ENCODE measurements at places on chromosomes 13 and 19.

DNA sequence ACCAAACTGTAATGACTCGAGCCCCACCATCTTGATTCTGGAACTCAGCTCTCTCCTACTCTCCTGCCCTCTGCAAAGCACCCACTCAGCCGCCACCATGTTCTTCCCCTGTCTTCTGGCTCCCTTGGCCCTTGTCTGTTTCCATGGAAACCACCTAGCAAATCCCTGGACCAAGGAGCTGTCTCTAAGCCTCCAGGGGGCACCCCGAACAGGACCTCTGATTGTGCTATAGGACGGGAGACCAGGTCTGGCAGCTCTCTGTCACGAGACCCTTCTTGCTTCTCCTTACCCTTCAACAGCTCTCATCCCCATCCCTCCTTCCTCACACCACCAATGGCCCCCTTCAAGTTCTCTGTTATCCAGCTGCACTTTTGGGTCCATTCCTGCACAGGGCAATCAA is 277.7 kb upstream of the ZNF507 start:
- DNase-seq = no peak

DNA sequence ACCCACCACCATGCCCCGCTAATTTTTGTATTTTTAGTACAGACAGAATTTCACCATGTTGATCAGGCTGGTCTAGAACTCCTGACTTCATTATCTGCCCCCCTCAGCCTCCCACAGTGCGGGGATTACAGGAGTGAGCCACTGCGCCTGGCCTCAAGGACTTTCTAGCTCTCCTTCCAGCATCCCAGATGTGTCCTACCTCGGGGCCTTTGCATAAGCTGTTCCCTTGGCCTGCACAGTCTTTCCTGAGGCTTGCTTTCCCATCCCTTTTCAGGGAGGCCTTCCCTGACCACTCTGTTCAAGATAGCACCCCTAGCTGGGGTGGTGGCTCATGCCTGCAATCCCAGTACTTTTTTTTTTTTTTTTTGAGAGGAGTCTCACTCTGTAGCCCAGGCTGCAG is 14.3 kb upstream of the BCAM start:
- DNase-seq = no peak

- no peak for DNase-seq
Observed at GRCh38 chr13:101811284-101811839, 358.9 kb downstream of the ITGBL1 start.

- DNase-seq = no peak
Observed at GRCh38 chr19:2653710-2654707, 48.5 kb downstream of the GNG7 start.

- peak; percentile 81 for DNase-seq
Observed at GRCh38 chr19:11963566-11964355, 1.1 kb upstream of the ZNF763 start.

DNA sequence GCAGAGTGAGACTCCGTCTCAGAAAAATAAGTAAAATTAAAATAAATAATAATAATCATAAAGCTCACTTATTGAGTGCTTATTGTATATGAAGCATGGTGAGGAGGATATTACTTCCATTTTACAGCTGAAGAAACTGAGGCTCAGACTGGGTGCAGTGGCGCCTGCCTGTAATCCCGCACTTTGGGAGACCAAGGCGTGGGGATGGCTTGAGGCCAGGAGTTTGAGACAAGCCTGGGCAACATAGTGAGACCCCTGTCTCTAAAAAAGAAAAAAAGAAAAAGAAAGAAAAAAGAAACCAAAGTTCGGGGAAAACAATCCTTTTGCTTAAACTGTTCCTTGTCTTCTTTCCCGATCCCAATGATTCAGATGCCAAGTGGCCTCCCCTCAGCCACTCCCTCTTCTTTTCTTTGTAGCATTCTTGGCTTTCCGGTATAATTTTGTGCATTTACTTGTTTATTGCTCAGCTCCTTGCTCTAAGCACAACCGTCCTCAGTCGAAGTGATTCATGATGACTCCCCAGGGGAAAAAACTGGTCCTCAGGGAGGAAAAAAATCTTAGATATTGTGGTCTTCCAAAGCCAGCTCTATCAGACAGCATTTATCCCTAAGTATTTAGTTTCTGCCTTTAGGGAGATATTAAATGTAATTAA is 965 bp upstream of the EIF3G start:
- no peak for DNase-seq

DNA sequence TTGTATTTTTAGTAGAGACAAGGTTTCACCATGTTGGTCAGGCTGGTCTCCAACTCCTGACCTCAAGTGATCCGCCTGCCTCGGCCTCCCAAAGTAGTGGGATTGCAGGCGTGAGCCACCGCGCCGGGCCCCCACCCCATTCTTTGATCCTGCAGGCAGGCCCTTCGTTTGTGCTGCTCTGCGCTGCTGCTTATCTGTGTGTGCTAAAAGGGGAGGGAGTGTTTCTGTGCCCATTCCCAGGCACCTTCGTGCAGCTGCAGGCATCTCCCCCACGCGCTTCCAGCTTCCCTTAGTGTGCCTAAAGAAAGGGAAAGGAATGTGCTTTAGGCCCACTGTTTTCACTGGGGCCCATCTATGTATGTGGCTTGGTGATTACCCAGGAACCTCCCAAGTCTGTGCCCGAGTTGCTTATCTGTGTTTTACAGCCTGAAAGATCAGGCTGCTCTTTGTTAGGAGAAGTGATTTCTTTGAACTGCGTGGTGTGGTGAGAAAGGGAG is 27.2 kb downstream of the EPN1 start:
- no peak for DNase-seq

GRCh38 chr13:113351514-113352026 is 12.4 kb downstream of the GRTP1 start:
- no peak for DNase-seq

DNA sequence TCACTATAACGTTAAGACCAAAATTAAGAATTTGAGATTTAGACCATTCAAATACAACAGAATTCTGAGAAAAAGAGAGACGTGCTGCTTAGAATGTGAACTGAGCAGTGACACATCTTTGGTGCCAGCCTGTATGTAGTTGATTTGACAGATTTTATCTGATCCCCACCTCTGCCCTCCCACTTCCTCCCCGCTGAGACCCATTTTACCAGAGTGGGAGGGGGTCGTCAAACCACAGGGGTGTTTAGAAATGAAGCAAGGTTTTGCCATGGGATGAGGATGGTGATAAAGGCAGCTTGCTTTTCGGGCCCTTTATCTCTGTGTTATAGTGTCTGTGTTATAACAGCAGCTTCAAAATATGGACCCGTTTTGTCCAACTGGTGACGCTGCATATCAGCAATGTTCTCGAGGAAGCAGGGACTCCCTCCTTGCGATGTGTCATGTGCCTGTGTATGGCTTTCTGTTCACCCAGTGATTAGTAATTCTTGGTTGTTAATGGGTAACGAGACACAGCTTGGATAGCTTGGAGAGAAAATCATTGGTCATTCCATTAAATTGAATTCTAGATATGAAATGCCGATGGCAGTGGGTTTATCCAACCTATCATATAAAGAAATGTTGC is 125.0 kb downstream of the HS6ST3 start:
- DNase-seq = no peak

GRCh38 chr13:23140492-23140891 is 40.3 kb upstream of the SGCG start:
- DNase-seq = no peak

DNA sequence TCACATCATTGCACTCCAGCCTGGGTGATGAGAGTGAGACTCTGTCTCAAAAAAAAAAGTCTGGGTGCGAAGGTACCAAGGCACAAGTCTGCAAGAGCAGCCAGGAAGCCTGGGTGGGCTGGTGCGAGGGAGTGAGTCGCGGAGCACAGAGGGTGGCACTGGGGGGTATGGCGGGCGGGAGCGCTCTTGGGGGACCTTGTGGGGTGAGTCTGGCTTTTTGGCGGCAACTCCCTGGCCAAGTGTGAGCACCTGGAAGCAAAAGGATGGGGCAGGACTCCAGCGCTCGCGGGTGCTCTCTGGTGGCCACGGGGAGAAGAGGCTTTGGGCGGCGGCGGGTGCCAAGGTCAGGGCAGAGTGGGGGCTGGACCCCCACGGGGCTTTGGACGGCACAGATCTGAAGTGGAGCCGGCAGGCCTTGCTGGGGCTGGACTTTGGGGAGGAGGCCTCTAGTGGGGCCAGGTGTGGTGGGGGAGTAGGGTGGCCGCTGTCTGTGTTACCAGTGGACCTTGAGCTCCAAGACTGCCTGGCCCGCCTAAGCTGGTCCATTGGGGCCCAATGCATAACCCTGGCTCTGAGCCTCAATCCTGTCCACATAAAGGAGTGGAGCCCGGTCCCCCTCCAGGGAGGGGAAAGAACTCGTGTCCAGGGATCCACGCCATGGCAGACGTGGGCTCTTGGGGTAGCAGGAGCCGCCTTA is 1.6 kb downstream of the P2RY11 start:
- no peak for DNase-seq

GRCh38 chr13:97353927-97354675 is 79.9 kb upstream of the RAP2A start:
- DNase-seq = no peak

DNA sequence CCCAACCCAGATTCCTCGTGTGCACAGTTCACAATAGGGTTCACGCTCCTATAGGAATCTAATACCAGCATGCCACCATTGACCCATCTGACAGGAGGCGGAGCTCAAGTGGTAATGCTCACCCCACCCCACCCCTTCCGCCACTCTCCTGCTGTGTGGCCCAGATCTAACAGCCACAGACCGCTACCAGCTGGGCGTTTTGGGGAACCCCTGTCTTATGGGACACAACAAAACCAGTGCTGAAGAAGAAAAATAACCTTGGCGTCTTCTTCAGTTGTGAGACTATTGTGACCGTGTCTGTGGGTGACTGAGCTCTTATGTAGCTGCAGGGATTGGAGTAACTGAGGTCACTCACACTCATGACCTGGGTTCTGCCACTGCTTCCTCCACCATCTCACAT is 5.2 kb upstream of the OR10H1 start:
- DNase-seq = no peak

DNA sequence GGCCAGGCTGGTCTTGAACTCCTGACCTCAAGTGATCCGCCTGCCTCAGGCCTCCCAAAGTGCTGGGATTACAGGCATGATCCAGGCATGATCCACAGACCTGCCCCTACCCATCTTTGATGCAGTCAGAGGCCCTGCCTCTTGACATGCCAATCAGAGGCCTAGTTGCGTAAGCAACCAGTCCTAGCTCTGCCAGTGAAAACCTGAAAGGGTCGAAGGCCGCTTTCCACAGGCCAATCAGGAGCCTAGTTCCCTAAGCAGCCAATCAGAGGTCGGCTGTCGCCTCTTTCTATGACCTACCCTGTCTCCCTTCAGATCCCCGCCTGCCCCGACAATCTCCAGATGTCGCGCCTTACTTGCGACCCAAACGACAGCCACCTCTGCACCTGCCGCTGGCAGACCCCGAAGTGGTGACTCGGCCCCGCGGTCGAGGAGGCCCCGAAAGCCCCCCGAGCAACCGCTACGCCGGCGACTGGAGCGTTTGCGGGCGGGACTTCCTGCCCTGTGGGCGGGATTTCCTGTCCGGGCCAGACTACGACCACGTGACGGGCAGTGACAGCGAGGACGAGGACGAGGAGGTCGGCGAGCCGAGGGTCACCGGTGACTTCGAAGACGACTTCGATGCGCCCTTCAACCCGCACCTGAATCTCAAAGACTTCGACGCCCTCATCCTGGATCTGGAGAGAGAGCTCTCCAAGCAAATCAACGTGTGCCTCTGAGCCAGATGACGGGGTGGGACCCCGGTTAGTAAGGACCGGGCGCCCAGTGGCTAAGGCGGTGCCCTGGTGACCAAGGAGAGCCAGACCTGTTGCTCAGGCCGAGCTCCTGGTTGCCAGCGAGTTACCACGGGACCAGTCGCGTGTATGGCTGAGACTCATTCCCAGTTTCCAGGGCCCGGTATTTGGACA is 6.3 kb downstream of the SYDE1 start:
- no peak for DNase-seq

DNA sequence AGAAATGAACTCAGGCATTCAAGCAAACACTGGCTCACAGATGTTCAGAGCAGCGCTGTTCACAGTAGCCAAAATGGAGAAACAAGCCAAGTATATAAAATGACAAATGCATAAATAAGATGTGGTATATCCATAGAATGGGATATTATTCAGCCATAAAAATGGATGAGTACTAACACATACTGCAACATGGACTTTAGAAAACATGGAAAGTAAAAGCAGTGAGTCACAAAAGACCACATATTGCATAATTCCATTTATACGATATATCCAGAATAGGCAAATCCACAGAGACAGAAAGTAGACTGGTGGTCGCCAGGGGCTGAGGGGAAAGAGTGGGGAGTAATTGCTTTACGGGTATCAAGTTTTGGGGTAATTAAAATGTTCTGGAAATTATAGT is 6.6 kb downstream of the ZNF837 start:
- no peak for DNase-seq

GRCh38 chr13:39263531-39263930 is 225.3 kb downstream of the NHLRC3 start:
- DNase-seq = peak; percentile 20

DNA sequence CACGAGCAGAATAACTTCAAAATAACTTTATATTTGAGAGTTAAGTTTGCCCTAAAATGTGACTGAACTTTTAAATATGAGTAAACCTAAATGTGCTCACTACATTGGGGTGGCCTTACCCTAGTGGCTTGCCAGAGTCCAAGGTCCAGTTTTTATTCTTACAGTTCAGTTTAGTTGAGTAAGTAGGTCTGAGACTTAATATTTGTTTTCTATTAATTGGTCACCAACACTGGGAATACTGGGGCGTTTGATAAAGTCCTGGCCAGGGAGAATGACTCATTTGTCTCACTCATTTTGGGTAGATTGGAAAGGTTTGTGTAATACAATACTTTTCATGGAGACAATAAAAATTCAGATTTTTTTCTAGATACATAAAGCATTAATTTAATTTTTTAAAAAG is 127.8 kb upstream of the SPATA13 start:
- DNase-seq = no peak

- DNase-seq = no peak
Observed at GRCh38 chr19:50315773-50316448, 13.3 kb downstream of the KCNC3 start.

- peak; percentile 66 for DNase-seq
Observed at GRCh38 chr13:75368167-75368566, 113.8 kb downstream of the TBC1D4 start.

- no peak for DNase-seq
Observed at GRCh38 chr19:33904681-33905080, 108.0 kb downstream of the KCTD15 start.

DNA sequence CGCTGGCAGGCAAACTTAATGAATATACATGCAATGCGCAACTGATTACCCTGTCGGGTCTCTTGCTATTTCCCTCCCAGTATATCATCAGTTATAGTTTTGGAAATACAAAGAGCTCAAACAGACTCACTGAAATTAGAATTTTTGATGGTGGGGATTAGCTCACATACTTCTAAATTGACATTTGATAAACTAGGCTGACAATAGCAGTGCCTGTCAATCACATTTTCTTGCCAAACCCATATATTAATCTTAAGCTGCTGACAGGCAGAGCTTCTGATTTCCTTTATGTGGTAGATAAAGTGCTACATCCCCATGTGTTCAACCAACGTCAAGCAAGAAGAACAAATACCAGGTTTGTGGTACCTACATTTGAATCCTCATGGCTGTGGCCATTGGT is 241.6 kb downstream of the DNAJC15 start:
- DNase-seq = no peak

- no peak for DNase-seq
Observed at GRCh38 chr13:111387026-111387871, 66.8 kb downstream of the TEX29 start.

- DNase-seq = no peak
Observed at GRCh38 chr13:75906315-75906714, 270.2 kb downstream of the LMO7 start.

- DNase-seq = peak; percentile 74
Observed at GRCh38 chr13:98454389-98454881, 122.5 kb downstream of the STK24 start.

- DNase-seq = no peak
Observed at GRCh38 chr19:38512277-38512676, 78.8 kb downstream of the RYR1 start.

GRCh38 chr13:73939603-73940002 is 194.6 kb downstream of the KLF12 start:
- no peak for DNase-seq

All from pons (tissue), 1 donor.